ENCODE measurements at places on chromosomes 2 and 18. TPM values are rescaled to one million over a fixed set of nuclear protein-coding genes. Genes with fewer than 3 reads are reported as not detected.

Gene DCC
- total RNA-seq, result 3.5 TPM

GRCh38 chr18:3420919-3421279, 29.1 kb upstream of the TGIF1 start:
- DNase-seq, result no peak

- DNase-seq, result no peak
These were observed 28.4 kb downstream of the DNAJC10 start for GRCh38 chr2:182744490-182744889.

- DNase-seq, result no peak
These were observed 642.6 kb downstream of the RNF144A start for GRCh38 chr2:7559791-7560190.

Data from hepatocyte (in vitro differentiated cells).